ENCODE measurements at places on chromosomes 2 and 18. TPM values are rescaled to one million over a fixed set of nuclear protein-coding genes. Genes with fewer than 3 reads are reported as not detected.

- no peak overlapping the region for H3K27ac ChIP-seq
- no peaks in the 10 kb centered on the region for H3K27me3 ChIP-seq
- no peaks in the 10 kb centered on the region for H3K36me3 ChIP-seq
- no peak overlapping the region for H3K4me3 ChIP-seq
- no peaks in the 10 kb centered on the region for H3K4me1 ChIP-seq
- DNase-seq = no peak
Measured at GRCh38 chr2:103667335-103667884, 905.6 kb downstream of the TMEM182 start.

DNA sequence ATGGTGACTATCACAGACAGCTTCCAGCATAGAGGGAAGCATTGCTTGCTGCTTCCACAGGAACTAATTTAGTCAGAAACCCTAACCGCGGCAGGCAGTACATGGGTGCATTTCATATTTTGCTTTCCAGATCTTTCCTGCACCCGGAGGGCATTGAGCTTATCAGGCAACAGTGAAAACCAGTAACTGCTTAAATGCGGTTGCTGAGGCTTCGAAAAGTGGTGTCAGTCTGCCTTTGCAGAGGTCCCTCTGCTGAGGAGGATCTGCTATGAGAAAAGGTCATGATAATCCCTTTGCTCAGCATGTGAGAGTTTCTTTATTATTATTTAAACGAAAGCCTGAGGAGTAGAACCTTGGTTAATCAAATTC is 44.6 kb upstream of the ROCK2 start:
- no peaks in the 10 kb centered on the region for H3K27me3 ChIP-seq
- H3K4me3 ChIP-seq = no peak overlapping the region
- no peaks in the 10 kb centered on the region for H3K36me3 ChIP-seq
- peaks cover 77% of the 10 kb centered on the region for H3K4me1 ChIP-seq
- DNase-seq = no peak
- no peak overlapping the region for H3K27ac ChIP-seq

GRCh38 chr2:46462936-46463335 is 16.4 kb upstream of the TMEM247 start:
- no peaks in the 10 kb centered on the region for H3K36me3 ChIP-seq
- DNase-seq = no peak
- no peak overlapping the region for H3K27ac ChIP-seq

GRCh38 chr2:2095360-2096093 is 235.5 kb downstream of the MYT1L start:
- H3K36me3 ChIP-seq = no peaks in the 10 kb centered on the region
- H3K4me1 ChIP-seq = peaks cover 11% of the 10 kb centered on the region
- no peaks in the 10 kb centered on the region for H3K27me3 ChIP-seq

DNA sequence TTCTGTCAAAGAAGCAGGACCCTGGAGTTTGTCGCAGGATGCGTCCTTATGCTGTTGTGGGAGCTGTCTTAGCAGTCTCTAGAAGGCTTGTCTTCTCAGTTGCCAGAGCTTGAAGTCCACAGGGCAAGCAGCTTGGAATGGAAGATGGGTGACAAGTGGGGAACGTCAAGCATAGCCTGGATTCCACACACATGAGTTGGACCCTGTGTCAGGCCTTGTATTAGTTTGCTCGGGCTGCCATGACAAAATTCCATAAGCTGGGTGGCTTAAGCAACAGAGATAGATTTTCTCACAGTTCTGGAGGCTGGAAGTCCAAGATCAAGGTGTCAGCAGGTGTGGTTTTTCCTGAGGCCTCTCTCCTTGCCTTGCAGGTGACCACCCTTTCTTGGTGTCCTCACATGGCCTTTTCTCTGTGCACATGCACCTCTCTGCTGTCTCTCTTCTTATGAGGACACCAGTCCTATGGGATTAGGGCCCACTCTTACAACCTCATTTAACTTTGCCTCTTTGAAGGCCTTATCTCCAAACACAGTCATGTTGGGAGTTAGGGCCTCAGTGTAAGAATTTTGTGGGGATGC is 51.3 kb downstream of the THNSL2 start:
- H3K4me3 ChIP-seq = no peak overlapping the region
- H3K4me1 ChIP-seq = peaks cover 17% of the 10 kb centered on the region
- H3K36me3 ChIP-seq = no peaks in the 10 kb centered on the region
- no peak for DNase-seq
- H3K27me3 ChIP-seq = no peaks in the 10 kb centered on the region

- no peak overlapping the region for H3K4me3 ChIP-seq
- H3K27ac ChIP-seq = no peak overlapping the region
Measured at GRCh38 chr2:33116799-33117198, 170.0 kb downstream of the LTBP1 start.

DNA sequence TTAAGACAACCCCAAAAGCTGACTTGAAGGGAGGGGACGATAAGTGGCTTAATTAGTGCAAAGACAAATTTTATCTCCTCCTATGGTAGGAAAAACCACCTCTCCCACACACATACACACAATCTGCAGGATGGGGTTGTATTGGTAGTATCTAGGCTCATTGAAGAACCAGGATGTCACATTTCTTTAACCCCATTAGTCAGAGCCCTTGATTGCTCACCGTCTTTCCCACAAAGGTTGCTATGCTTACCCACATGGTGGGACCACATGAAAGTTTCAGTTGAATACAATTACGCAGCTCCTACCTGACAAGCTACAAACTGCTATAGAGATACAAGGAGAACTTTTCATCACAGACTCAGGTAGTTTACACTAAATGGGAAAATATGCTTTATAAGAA is 765.0 kb upstream of the CELF4 start:
- no peaks in the 10 kb centered on the region for H3K36me3 ChIP-seq
- H3K4me3 ChIP-seq = no peak overlapping the region
- H3K4me1 ChIP-seq = no peaks in the 10 kb centered on the region
- no peak for DNase-seq
- H3K27ac ChIP-seq = no peak overlapping the region
- no peaks in the 10 kb centered on the region for H3K27me3 ChIP-seq

- H3K27me3 ChIP-seq = no peaks in the 10 kb centered on the region
- peaks cover 31% of the 10 kb centered on the region for H3K36me3 ChIP-seq
- H3K4me1 ChIP-seq = peaks cover 72% of the 10 kb centered on the region
- DNase-seq = no peak
- H3K27ac ChIP-seq = no peak overlapping the region
Measured at GRCh38 chr2:64641599-64641998, 12.1 kb downstream of the SERTAD2 start.

DNA sequence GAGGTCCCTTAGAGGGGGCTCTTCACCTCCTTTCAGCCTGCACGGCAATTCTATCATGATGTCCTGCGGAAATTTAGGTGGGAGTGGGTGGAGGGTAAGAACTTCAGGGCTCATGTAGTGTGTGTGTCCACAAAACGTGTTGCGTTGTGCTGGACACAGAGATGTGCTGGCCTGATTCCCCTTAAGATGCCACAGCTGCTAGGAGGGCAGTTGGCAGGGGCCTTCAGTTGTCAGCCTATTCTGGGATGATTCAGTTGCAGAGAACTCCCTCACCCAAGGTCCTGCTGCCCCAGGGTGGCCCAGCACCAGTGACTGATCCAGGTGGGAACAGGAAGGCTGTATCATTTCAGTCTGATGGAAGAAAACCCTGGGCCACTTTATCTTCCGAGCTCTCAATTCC is 1.0 kb upstream of the HJURP start:
- H3K36me3 ChIP-seq = peaks cover 19% of the 10 kb centered on the region
- peaks cover 3% of the 10 kb centered on the region for H3K27me3 ChIP-seq
- peaks cover 48% of the 10 kb centered on the region for H3K4me1 ChIP-seq
- no peak overlapping the region for H3K27ac ChIP-seq

- H3K4me1 ChIP-seq = peaks cover 8% of the 10 kb centered on the region
- no peak overlapping the region for H3K27ac ChIP-seq
- H3K27me3 ChIP-seq = no peaks in the 10 kb centered on the region
- H3K36me3 ChIP-seq = no peaks in the 10 kb centered on the region
- no peak for DNase-seq
- no peak overlapping the region for H3K4me3 ChIP-seq
Measured at GRCh38 chr2:148350199-148350598, 294.4 kb upstream of the EPC2 start.

GRCh38 chr2:120367649-120368048 is 21.7 kb downstream of the INHBB start:
- H3K27ac ChIP-seq = no peak overlapping the region
- no peaks in the 10 kb centered on the region for H3K36me3 ChIP-seq
- no peaks in the 10 kb centered on the region for H3K4me1 ChIP-seq
- peaks cover 5% of the 10 kb centered on the region for H3K27me3 ChIP-seq

- H3K36me3 ChIP-seq = no peaks in the 10 kb centered on the region
- no peak overlapping the region for H3K4me3 ChIP-seq
- no peaks in the 10 kb centered on the region for H3K4me1 ChIP-seq
- no peak for DNase-seq
- H3K27ac ChIP-seq = no peak overlapping the region
Measured at GRCh38 chr2:25178976-25179375, 10.6 kb upstream of the POMC start.

GRCh38 chr18:56748698-56749268 is 97.6 kb downstream of the WDR7 start:
- no peak overlapping the region for H3K4me3 ChIP-seq
- no peaks in the 10 kb centered on the region for H3K4me1 ChIP-seq
- H3K27ac ChIP-seq = no peak overlapping the region
- H3K27me3 ChIP-seq = no peaks in the 10 kb centered on the region
- H3K36me3 ChIP-seq = no peaks in the 10 kb centered on the region

DNA sequence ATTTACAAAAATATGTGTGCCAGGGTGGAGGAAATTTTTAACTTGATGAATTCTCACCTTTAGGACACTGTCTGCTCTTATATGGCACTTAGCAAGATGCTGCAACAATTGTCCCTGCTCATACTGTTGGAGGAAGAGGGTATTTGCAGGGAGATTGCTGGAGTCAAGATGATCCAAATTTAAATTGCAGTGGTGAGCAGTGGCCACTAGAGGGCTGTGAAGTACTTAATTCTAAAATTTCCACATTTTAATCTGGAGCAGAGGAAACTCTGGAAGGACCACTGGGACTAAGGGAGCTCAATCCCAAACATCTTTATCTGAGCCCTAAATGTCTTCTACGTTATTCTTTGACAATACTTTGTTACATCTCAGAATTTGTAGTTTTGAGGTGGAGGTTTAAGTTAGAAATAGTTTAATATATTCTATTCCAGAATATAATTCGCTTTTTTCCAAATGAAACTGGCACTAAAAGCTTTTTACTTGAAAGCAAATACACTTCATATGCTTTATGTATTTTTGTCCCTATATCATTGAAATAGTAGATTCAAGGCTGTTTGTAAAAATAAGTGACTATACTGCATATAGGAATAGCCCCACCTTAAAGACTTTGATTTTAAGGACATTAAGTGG is 33.0 kb upstream of the PTH2R start:
- H3K4me1 ChIP-seq = peaks cover 28% of the 10 kb centered on the region
- no peak overlapping the region for H3K4me3 ChIP-seq
- H3K36me3 ChIP-seq = no peaks in the 10 kb centered on the region

- no peak for DNase-seq
- H3K4me3 ChIP-seq = no peak overlapping the region
- no peaks in the 10 kb centered on the region for H3K27me3 ChIP-seq
Measured at GRCh38 chr2:67186871-67187270, 210.3 kb upstream of the ETAA1 start.

- H3K36me3 ChIP-seq = no peaks in the 10 kb centered on the region
- H3K27ac ChIP-seq = no peak overlapping the region
- no peak overlapping the region for H3K4me3 ChIP-seq
- no peaks in the 10 kb centered on the region for H3K27me3 ChIP-seq
- no peak for DNase-seq
- H3K4me1 ChIP-seq = no peaks in the 10 kb centered on the region
Measured at GRCh38 chr2:30847329-30847728, 40.1 kb upstream of the CAPN13 start.

- DNase-seq = no peak
- H3K27me3 ChIP-seq = peaks cover 8% of the 10 kb centered on the region
- H3K4me3 ChIP-seq = no peak overlapping the region
- H3K36me3 ChIP-seq = no peaks in the 10 kb centered on the region
Measured at GRCh38 chr2:149098701-149099100, 60.2 kb downstream of the LYPD6B start.

- H3K27ac ChIP-seq = no peak overlapping the region
- H3K4me3 ChIP-seq = no peak overlapping the region
- peaks cover 19% of the 10 kb centered on the region for H3K4me1 ChIP-seq
- no peak for DNase-seq
Measured at GRCh38 chr2:230717600-230717999, 5.0 kb downstream of the CAB39 start.

GRCh38 chr2:66515743-66516142 is 80.8 kb downstream of the MEIS1 start:
- no peaks in the 10 kb centered on the region for H3K36me3 ChIP-seq
- no peaks in the 10 kb centered on the region for H3K27me3 ChIP-seq
- DNase-seq = no peak
- H3K4me3 ChIP-seq = no peak overlapping the region
- no peak overlapping the region for H3K27ac ChIP-seq
- H3K4me1 ChIP-seq = no peaks in the 10 kb centered on the region

GRCh38 chr2:28567061-28567471 is 71.2 kb downstream of the PLB1 start:
- DNase-seq = no peak
- H3K27me3 ChIP-seq = no peaks in the 10 kb centered on the region
- H3K36me3 ChIP-seq = no peaks in the 10 kb centered on the region
- no peak overlapping the region for H3K27ac ChIP-seq

DNA sequence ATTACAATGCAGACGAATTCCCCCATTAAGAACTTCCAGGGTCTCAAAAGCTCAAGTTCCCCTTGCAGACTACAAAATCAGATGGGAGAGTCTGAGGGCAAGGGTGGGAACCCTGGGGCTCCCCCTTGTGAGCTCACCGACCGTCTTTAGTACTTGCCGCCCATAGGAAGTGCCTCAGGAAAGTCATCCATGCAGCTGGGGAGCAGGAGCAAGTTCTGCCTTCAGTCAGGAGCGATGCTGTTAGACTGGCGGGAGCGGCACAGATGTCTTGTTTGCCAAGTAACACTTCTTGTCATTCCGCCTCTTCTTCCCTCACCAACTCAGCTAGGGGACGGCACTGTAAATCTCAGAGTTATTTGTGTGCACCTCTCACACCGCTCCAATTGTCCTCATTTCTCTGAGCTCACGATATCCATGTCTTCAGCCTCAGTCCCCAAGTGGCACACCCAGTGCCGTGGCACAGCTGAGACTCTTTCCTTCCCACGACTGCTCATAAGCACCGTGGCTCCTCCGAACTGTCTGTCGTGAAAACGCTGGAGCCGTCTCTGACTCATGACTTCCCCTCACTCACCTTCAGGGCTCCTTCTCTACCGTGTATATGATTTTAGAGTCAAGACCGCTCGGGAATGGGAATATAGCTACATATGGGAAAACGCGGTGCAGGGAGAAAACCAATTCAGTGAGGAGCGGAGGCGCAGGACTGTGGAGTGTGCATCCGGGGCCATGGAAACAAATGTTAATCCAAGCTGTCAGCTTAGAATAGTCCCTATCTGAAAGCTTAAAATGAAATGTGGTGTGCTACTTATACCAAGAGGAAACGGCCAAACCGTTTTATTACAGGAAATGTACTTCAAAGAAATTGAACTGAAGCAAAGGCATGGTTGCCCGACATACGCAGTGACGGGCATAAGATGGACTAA is 34.0 kb downstream of the UXS1 start:
- H3K36me3 ChIP-seq = peaks cover 24% of the 10 kb centered on the region
- no peak overlapping the region for H3K4me3 ChIP-seq
- H3K4me1 ChIP-seq = no peaks in the 10 kb centered on the region
- H3K27me3 ChIP-seq = no peaks in the 10 kb centered on the region
- DNase-seq = no peak
- no peak overlapping the region for H3K27ac ChIP-seq

DUSP19 gene
- total RNA-seq = 1.9 TPM

C1QL2 gene
- total RNA-seq = not detected

EIF2AK2 gene
- 26.1 TPM for total RNA-seq

PRKAG3 gene
- total RNA-seq = not detected

CLEC4F gene
- 0.13 TPM for total RNA-seq

SULT6B1 gene
- not detected for total RNA-seq

AQP12B gene
- not detected for total RNA-seq

G6PC2 gene
- not detected for total RNA-seq

Data from HepG2 (cell line).